ENCODE measurements at places on chromosomes 11 and 22.

DNA sequence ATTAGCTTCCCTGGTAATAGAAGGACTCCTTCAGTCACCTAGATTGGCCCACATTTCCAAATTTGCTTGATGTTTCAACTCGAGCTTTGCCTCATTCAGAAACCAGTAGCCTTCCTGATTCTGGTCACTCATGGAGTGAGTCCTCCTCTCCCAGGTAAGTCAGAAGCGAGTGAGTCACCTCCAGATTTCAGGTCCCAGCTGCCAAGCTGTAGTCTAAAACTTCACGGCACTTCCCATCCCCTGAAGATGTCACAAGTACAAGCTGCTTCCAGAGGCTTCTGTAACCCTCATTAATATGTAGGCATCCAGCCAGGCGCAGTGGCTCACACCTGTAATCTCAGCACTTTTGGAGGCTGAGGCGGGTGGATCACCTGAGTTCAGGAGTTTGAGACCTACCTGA, 23.5 kb downstream of the ARHGAP8 start:
- no peak for DNase-seq

DNA sequence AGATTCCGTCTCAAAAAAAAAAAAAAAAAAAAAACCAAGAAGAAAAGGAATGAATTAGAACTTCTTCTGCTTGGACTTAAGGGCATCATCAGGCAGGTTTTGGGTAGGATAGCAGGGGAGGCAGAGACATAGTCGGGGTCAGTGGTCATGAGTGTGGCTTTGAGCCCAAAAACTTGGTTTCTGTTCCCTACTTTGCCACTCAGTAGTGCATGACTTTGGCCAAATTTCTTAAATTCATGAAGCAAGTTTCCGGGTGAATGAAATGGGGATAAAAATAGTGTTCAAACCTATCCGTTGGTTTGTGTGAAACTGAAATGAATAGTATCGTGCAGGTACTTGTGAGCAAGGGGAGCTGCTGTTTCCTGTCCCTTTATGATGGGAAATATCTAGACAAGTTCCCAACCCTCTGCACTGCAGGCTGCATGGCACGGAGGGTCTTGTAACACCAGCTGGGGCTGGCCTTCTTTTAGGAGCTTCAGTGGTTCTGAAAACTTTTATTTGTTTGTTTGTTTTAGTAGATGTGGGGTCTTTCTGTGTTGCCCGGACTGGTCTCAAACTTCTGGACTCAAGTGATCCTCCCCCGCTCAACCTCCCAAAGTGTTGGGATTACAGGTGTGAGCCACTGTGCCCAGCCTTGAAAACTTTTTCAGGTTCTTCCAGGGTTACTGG, 18.4 kb downstream of the NEAT1 start:
- DNase-seq = no peak

GRCh38 chr11:130671801-130672700, 223.6 kb downstream of the ADAMTS15 start:
- no peak for DNase-seq

DNA sequence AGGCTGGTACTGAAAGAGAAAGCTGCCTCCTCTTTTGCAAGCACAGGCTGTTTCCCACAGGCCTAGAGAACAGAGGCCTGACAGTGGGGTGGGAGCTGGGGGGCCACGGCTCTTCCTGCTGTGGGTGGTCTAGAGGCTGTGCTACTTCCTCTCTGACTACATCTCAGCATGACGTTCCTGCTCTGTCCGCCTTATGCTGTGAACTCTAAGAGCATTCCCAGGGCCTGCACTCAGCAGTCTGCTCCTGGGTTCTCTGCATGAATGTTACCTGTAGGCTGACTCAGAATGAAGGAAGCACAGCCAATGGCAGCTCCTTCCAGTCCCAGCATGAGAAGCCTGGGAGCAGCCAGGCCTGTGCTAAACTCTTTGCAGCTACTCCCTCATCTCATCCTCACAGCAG, 534.3 kb downstream of the NTM start:
- no peak for DNase-seq

DNA sequence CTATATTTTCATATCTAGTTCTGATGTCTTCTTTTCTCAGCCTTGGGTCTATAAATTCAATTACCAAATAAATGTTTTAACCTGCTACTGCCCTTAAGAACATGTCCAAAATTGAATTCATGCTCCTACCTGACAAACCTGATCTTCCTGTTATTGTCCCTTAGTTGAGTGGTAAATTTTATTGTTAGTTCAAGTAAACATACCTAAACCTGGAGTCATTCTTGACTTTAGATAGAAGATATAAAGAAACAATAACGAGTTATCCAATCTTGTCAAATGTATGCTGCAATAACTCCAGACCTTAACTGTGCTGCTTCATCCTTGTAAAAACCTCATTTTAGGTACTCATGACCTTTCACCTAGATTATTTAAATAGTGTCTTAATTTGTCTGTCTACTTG, 34.6 kb upstream of the SC5D start:
- no peak for DNase-seq

GRCh38 chr22:19846620-19847344, 7.9 kb downstream of the GNB1L start:
- DNase-seq = no peak

GRCh38 chr11:17991783-17992433, 20.9 kb downstream of the SERGEF start:
- peak; percentile 17 for DNase-seq

GRCh38 chr22:33697640-33698039, 222.6 kb downstream of the LARGE1 start:
- no peak for DNase-seq

DNA sequence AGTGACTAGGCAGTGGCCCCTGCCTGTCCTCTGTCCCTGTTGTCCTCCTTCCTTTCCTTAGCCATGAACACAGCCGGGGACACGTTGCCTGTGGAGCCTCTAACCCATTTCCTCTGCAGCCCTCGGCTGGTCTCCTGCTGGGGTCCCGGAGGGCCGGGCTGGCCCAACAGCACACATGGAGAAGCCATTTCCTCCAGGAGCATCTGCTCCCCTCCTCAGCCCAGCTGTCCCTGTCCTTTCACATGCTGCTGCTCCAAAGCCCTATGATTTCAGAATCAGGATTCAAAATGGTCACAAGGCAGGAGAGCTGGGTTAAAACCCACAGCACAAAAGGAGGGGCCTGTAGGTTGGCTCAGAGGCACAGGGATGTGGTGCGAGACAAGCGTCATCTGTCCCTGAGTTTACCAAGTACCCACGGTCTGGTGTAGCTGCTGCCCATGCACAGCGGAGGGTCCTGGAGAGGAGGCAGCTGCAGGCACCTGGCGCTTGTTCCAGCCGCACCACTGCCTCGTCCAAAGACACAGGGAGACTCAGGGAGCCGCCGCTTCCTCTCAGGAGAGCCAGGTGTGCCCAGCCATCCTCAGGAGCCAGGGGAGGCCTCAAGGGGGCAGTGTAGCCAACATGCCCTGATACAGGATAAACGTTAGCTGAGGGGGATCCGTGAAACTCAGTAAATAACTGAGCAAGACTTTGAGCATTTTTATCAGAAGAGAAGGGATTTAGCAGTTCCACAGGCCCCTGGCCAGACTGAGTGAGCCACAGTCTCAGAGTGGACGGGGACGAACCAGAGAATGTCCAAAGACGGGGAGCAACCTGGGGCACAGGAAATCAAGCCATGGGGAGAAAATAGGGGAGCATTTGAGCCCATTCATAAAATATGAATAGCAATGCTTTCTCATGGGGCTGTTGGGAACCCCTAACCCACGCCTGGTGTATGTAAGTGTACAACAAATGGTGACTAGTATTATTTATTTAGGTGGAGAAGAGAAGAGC, 3.9 kb upstream of the VSIG10L2 start:
- DNase-seq = peak; percentile 75

DNA sequence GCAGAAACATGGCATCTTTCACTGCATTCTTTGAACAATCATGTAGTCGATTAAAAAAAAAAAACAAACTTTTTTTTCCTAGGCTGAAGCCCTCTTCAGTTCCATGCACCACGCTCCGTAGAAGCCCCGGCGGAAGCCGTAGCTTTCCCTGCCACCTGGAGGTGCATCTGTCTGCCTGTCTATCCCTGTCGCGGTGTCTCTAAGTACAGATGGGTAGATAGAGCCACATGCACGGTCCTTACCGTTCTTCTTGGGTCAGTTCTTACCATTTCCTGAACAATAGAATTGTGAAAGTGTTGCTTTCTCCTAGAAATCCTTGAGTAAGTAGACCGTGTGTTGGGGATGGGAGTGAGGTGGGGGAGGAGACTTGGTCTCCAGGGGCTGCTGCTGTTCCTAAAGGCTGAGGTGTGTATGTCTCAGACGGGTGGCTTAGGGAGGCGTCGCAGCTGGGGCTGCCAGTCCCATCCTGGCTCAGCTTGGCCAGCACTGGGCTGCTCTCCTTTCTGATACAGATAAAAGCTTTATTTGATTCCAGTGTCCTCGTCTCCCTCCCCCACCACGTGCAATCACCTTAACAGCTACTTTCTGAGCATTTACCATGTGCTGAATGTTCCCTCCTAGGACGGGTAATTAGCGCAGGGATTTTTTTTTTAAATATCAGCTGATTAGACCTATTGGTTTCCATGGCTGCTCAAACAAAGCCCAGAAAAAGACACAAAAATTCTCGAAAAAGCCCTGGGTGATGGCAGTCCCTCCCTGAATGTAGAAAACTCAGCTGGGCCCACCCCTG, 46.8 kb downstream of the MACROD1 start:
- no peak for DNase-seq

- no peak for DNase-seq
Measured at GRCh38 chr11:114928260-114928870, 250.0 kb downstream of the NXPE2 start.

DNA sequence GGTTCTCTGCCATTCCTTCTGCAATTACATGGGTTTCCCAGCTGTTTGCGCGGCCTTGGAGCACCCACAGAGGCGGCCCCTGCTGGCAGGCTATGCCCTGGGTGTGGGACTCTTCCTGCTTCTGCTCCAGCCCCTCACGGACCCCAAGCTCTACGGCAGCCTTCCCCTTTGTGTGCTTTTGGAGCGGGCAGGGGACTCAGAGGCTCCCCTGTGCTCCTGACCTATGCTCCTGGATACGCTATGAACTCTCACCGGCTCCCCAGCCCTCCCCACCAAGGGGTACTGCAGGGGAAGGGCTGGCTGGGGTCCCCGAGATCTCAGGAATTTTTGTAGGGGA, 2.6 kb downstream of the RCE1 start:
- peak; percentile 19 for DNase-seq

DNA sequence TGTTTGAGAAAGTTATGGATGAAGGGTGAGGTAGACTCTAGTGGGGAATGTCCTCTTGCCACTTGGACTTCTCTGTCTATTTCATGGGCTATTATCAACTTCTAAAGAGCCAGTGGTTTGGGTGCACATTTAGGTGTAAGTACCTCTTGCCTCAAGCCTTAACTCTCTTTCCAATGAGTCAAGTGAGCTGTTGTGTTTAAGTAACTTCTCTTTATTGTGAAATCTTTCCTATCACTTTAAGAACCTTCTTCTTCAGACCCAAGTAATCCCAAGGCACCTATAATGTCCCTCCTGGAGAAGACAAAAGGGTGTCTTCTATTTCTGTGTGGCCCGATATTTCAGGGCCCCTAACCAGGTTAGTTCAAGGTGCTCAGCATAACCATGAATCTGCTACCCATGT, 90.5 kb upstream of the VPREB1 start:
- DNase-seq = no peak

DNA sequence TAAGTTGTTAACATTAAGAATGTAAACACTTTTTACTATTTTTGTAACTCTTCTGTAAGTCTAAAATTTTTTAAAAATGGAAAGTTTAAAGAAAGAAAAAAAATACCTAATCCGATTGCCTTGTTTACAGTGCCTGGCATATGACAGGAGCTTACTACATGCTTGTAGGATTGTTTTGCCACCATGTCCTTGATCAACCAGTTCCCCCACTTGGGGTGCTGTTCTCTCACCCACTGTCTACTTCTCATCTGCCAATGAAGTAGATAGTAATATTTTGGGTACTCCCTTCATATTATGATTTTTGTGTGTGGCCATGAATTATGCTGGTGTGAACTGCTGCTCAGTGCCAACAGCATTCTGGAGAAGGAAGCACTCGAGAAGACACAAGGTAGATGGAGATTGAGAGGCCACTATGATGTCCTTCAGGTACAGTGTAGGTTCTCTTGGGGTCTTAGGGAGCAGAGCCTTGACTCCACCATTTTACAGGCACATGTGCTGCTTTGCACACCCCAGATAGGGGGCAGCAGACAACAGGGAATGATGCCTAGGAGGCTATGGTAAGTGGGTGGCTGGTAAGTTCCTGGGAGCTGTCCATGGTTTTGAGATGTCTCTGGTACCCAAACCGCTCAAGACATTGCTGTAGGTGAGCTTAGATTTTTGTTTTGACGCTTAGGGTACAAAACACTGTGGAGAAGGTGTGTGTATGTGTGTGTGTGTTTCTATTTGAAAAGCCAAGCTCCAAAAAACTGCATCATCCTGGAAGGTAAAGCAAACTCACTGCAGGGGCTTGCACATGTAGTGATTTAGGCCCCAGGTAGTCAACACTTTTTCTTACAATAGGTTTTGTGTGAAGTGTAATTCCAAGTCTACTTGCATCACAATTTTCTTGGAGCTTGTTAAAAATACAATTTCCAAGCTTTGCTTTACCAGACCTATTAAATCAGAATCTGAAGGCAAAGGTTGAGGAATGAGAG, 494.5 kb upstream of the LARGE1 start:
- DNase-seq = no peak

DNA sequence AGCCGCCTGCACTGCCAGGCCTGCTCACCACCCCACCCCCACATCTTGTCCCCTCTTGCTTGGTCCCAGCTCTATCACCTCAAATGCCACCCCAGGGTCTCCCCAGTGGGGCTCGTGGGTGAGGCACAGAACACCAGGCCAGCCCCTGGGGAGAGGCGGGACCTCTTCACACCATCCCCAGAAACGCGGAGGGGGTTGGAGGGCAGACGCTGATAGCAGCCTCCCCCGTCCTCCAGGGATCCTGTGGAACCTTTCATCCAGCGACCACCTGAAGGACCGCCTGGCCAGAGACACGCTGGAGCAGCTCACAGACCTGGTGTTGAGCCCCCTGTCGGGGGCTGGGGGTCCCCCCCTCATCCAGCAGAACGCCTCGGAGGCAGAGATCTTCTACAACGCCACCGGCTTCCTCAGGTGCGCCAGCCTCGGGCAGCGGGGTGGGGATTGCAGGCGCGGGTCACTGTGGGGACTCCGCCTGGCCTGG, 5.8 kb downstream of the PKP3 start:
- no peak for DNase-seq

DNA sequence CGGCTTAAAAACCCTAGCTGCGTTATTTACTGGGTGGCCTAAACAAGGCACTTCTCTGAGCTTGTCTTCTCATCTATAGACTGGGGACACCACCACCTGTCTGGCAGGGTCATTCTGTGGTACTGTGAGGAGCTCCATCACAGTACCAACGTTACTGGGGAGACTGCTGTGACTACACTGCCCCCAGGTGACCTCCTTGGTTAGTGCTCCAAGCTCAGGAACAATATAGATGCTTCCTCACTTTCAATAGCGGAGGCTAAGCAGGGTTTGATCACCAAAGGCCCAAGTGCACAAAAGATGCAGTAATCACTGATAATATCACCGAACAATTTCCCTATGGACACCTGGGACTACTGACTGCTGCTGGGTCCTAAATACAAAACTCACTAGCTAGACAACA, 18.8 kb downstream of the PRPF19 start:
- no peak for DNase-seq

DNA sequence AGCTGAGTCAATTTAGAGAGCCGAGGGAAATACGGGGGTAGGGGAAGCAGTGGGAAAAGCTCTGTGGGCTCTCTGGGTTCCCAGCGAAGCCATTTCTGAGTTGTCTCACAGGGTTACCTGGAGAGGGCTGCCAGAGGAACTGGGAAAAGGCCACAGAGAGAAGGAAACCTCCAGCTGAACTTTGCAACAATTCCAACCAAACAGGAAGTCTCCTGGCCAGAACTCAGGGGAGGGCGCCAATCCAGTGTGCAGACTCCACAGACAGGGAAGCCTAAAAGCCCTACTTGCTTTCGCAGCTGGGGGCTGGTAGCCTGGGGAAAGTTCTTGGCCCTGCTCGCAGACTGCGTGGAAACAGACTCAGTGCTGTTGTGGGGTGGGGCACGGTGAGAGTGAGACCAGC, 23.1 kb upstream of the GNAZ start:
- DNase-seq = no peak
